ENCODE measurements at places on chromosomes 2 and 18. TPM values are rescaled to one million over a fixed set of nuclear protein-coding genes. Genes with fewer than 3 reads are reported as not detected.
A peak's percentile ranks its signal among the peaks of the same experiment; 100 is the strongest.

DNA sequence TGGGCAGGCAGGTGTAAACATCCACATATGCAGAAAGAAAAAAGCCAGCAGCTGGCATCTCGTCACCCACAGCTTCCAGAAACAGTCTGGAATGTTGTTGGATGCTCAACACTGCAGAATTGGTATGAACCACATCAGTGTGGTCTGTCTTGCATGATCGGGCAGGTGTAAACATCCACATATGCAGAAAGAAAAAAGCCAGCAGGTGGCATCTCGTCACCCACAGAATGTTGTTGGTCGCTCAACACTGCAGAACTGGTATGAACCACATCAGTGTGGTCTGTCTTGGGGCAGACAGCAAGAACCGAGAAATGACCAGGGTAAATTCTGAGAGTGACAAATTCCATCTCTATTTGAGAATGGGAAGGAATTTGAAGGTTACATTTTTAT lies 39.6 kb downstream of the DOCK10 start:
- DNase-seq = peak; percentile 42

DNA sequence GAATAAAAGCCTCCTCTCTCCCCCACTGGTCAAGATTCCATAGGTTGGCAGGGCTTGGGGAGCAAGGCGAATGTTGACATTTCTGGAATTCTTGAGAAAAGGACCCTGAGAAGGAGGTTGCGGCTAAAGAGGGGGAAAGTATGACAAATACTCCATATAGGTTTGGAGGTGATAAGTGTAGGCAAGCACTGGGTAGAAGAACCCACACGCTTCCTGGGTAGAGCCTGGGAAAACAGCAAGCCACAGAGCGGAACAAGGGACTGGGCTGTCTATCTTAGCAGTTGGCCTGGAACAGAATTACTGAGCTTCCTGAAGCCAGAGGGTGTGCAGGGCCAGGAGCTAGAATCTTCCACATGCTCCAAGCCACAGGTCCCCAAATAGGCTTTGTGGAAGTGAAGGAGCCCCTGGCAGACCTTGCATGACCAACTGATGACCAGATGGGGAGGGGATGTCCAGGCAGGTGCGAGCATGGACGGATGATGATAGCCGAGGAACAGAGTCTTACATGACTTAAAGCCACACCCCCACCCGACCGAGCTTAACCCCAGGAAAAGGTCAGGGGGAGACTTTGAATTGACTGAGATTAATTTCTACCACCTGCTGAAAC lies 9.9 kb downstream of the PRKAG3 start:
- no peak for DNase-seq

- DNase-seq = no peak
Observed at GRCh38 chr18:76955524-76956170, 133.3 kb downstream of the ZNF236 start.

GRCh38 chr2:160294339-160294803 lies 94.3 kb upstream of the ITGB6 start:
- no peak for DNase-seq

Gene CPLX4
- polyA plus RNA-seq = not detected

Gene DSG2
- polyA plus RNA-seq = not detected

DNA sequence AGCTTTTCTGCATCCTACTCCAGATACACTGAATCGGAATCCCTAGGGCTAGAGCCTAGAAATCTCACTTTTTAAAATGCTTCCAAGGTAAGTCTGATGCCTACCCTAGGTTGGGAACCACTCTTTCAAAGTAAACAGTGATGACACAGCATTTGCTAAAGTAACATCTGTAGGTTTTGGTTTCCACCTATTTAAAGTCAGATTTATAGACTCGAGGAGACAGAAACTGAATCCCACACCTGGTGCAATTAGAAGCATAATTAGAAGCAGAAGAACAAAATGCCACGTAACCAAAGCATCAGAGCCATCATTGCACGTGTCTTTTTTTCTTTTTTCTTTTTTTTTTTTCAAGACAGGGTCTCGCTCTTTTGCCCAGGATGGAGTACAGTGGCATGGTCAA lies 40.9 kb downstream of the PDK1 start:
- no peak for DNase-seq

Gene PROC
- not detected for polyA plus RNA-seq

- DNase-seq = no peak
Observed at GRCh38 chr2:141929331-141930252, 201.2 kb downstream of the LRP1B start.

- no peak for DNase-seq
Observed at GRCh38 chr2:132638313-132639040, 31.5 kb downstream of the LYPD1 start.

DNA sequence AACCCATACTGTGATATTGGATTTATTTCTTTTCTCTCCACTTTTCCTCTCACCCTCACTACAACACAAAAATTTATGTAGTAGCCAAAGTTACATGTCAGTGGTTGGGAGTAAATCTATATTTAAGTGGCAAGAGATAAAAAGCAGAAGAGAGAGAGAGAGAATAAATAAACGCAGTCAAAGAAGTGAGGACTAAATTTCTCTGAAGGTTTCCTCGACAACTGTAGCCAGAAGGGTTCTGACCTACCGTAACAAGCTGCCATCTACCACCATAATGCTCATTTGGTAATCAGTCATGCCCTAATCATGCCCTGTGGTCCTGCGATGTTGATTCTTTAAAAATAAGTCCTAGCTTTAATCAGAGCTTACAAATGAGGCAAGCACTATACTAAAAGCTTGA lies 9.1 kb downstream of the ARHGAP28 start:
- DNase-seq = no peak

Gene MAPRE2
- polyA plus RNA-seq = 67.3 TPM

Gene NFE2L2
- polyA plus RNA-seq = 44.5 TPM
